ENCODE measurements at places on chromosomes 6 and 20.

GRCh38 chr6:113277111-113277510, 580.0 kb upstream of the MARCKS start:
- H3K4me3 ChIP-seq = no peak overlapping the region
- no peaks in the 10 kb centered on the region for H3K36me3 ChIP-seq
- no peak overlapping the region for H3K27ac ChIP-seq
- H3K4me1 ChIP-seq = no peaks in the 10 kb centered on the region
- H3K27me3 ChIP-seq = no peaks in the 10 kb centered on the region
- no peak for DNase-seq

GRCh38 chr6:159256128-159256527, 86.9 kb downstream of the FNDC1 start:
- H3K4me3 ChIP-seq = no peak overlapping the region
- no peaks in the 10 kb centered on the region for H3K36me3 ChIP-seq
- DNase-seq = no peak
- no peaks in the 10 kb centered on the region for H3K4me1 ChIP-seq
- no peaks in the 10 kb centered on the region for H3K27me3 ChIP-seq

- H3K4me1 ChIP-seq = no peaks in the 10 kb centered on the region
- DNase-seq = no peak
- no peak overlapping the region for H3K4me3 ChIP-seq
- no peak overlapping the region for H3K27ac ChIP-seq
- H3K27me3 ChIP-seq = no peaks in the 10 kb centered on the region
Observed at GRCh38 chr6:23498013-23498412, 628.0 kb upstream of the NRSN1 start.

- H3K27ac ChIP-seq = peak overlapping the region; percentile 92
- peak overlapping the region; percentile 94 for H3K4me3 ChIP-seq
- no peaks in the 10 kb centered on the region for H3K27me3 ChIP-seq
- H3K36me3 ChIP-seq = no peaks in the 10 kb centered on the region
Observed at GRCh38 chr6:35258336-35258735, 1.2 kb upstream of the ZNF76 start.

- H3K4me1 ChIP-seq = no peaks in the 10 kb centered on the region
- H3K27me3 ChIP-seq = no peaks in the 10 kb centered on the region
- no peak for DNase-seq
- no peaks in the 10 kb centered on the region for H3K36me3 ChIP-seq
Observed at GRCh38 chr6:128632131-128632530, 111.7 kb upstream of the PTPRK start.

DNA sequence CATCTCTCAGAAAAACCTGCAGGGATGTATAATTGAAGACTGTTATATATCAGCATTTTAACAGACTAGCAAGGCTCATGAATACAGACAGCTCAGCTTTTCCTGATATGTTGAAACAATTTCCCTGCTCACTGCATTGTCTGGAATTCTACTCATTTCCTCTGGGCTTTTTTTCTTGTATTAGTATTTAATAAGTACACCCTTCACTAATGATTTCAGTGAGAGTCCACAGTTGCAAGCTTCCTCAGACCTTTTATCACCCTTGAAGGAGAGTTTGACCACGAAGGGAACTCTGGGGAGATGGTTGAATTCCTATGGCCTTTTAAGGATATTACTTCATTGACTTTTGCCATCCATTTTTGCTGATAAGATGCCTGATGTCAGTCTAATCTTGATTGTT, 248.7 kb downstream of the ADGB start:
- no peak overlapping the region for H3K27ac ChIP-seq
- H3K27me3 ChIP-seq = no peaks in the 10 kb centered on the region
- no peaks in the 10 kb centered on the region for H3K36me3 ChIP-seq
- DNase-seq = no peak

- H3K4me3 ChIP-seq = no peak overlapping the region
- H3K27me3 ChIP-seq = no peaks in the 10 kb centered on the region
- H3K36me3 ChIP-seq = no peaks in the 10 kb centered on the region
- H3K27ac ChIP-seq = no peak overlapping the region
Observed at GRCh38 chr20:40431112-40431511, 257.9 kb downstream of the MAFB start.

DNA sequence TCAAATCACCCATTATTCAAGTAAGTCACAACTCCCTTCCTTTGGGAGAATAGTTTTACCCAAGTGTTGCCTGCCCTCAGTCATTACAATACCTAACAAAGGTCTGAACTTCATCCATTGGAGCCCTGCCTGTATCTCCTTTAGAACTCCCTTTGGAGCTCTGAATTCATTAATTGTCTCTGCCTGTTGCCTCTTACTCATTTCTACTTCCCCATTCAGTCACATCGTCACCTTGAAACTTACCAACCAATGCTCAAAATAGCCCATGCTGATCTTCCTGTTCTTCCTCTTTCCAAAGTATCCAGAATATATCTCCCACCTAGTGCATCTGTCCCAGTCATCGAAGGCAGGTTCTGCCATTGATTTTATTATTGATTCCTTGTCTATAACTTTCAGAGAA, 120.7 kb upstream of the ADGRF1 start:
- no peak overlapping the region for H3K4me3 ChIP-seq
- no peaks in the 10 kb centered on the region for H3K4me1 ChIP-seq
- H3K27ac ChIP-seq = no peak overlapping the region
- DNase-seq = no peak
- no peaks in the 10 kb centered on the region for H3K27me3 ChIP-seq

DNA sequence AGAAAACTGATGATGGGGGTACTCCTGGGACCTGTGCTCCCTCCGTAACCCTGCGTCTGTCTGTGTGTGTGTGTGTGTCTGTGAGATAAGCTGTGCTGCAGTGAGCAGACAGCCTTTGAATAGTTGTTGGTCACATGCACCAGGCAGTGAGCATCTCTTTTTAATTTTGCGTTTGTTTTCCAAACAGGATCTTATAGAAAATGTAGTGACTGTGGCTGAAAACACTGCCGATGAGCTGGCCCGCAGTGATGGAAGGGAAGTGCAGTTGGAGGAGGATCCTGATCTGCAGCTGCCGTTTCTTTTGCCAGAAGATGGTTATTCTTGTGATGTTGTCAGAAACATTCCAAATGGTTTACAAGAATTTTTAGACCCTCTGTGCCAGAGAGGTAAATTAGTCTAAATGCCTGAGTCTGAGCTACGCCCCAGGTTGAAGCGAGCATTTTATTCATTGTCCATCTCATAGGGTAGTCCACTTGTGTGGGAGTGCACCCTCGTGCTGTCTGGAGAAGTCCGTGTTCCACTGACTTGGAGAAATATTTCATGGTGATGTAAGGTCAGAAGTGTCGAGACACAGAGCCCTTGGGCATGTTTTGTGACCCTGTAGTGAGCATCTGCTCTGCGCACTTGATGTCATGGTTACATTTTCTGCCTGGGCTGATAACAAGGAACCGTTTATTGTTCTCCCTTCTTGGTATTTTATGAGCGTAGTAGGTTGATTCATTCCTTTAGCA, 78.8 kb upstream of the KIF25 start:
- H3K27ac ChIP-seq = no peak overlapping the region
- H3K4me3 ChIP-seq = no peak overlapping the region
- H3K4me1 ChIP-seq = no peaks in the 10 kb centered on the region
- DNase-seq = no peak

DNA sequence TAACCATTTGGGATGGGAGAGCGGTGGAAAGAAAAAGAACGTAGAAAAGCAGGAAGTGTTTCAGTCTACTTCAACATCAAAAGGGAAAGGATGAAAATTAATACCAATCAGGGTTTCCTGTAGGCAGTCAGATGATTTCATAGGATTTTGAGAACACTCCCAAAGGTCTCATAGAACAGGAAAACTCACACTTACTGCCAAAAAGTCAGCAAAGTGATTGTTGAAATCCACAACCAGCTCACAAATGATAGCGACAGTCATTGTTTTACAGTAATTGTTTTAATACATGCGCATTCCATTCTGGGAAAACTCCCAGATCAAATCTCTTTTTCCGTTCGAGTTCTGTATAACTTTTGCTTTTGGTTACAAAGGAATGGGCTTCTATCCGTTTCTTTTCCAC, 5.3 kb upstream of the CNKSR3 start:
- H3K36me3 ChIP-seq = no peaks in the 10 kb centered on the region
- no peaks in the 10 kb centered on the region for H3K27me3 ChIP-seq
- no peaks in the 10 kb centered on the region for H3K4me1 ChIP-seq
- no peak overlapping the region for H3K27ac ChIP-seq

DNA sequence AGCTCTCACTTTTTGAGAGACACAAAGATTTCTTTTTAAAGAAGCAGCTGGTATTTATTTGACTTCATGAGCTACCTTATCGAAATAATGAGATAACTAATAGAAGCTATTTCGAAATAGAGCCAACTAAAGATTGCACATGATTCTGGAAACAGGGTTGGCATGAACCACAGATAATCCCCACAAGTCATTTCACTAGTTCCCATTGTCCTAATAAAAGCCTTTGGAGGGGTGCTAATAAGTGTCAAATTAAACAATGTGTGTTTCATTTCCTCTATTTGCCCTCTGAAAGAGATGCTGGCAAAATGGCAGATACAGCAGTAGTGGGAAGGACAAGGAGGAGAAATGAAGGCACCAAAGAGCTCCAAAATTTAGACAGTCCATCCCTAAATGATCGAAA, 78.6 kb upstream of the RIPOR2 start:
- H3K27ac ChIP-seq = peak overlapping the region; percentile 64
- peaks cover 73% of the 10 kb centered on the region for H3K4me1 ChIP-seq
- H3K27me3 ChIP-seq = no peaks in the 10 kb centered on the region

- H3K36me3 ChIP-seq = no peaks in the 10 kb centered on the region
- no peak overlapping the region for H3K27ac ChIP-seq
- no peak for DNase-seq
Observed at GRCh38 chr20:56750430-56750829, 121.3 kb downstream of the TFAP2C start.

DNA sequence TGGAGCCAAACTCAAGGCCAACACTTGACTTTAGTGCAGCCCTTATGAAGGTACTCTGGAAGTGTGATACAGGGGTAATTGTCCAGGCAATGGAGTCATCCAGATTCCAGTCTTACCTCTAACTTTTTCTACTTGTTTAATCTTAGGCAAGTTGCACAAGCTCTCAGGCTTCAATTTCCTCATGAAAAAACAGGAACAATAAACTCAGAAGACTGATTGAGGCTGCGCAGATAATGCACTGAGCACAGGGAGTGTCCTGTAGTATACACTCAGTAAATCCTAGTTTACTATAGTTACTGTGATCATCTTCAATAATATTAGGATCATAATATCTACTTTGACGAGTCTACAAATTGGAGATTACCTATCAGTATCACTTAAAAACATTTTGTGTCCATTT, 127.5 kb upstream of the SMLR1 start:
- DNase-seq = no peak
- no peaks in the 10 kb centered on the region for H3K36me3 ChIP-seq
- no peak overlapping the region for H3K27ac ChIP-seq
- H3K27me3 ChIP-seq = no peaks in the 10 kb centered on the region
- H3K4me3 ChIP-seq = no peak overlapping the region

GRCh38 chr20:62557999-62558408, 82.2 kb upstream of the GATA5 start:
- no peak for DNase-seq
- H3K27me3 ChIP-seq = peaks cover 4% of the 10 kb centered on the region
- no peaks in the 10 kb centered on the region for H3K36me3 ChIP-seq
- H3K4me3 ChIP-seq = no peak overlapping the region
- no peak overlapping the region for H3K27ac ChIP-seq

GRCh38 chr20:41905199-41905598, 287.0 kb upstream of the CHD6 start:
- H3K27me3 ChIP-seq = no peaks in the 10 kb centered on the region
- no peaks in the 10 kb centered on the region for H3K36me3 ChIP-seq
- H3K4me1 ChIP-seq = no peaks in the 10 kb centered on the region
- no peak overlapping the region for H3K27ac ChIP-seq
- no peak for DNase-seq

- DNase-seq = no peak
- peaks cover 7% of the 10 kb centered on the region for H3K4me1 ChIP-seq
- peaks cover 5% of the 10 kb centered on the region for H3K27me3 ChIP-seq
- no peaks in the 10 kb centered on the region for H3K36me3 ChIP-seq
Observed at GRCh38 chr20:43191143-43191542, 1.4 kb upstream of the PTPRT start.

DNA sequence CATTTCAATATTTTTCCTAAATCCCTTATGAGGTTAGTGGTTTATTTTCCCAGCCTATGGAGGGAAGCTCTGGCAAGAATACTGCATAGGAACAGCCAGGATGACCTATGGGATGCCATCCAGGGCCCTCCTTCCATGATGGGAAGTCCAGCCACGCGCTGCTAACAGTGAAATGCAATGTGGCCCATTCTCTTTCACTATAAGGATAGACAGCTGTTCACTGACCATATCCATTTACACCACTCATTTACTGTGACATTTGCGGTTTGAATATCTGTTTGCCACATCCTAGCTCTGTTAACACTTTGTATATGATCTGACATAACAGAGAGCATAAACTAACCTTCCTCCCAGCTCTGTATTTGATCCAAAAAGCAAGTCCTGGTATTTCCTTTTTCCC, 471.7 kb downstream of the CBLN4 start:
- no peak overlapping the region for H3K4me3 ChIP-seq
- no peaks in the 10 kb centered on the region for H3K4me1 ChIP-seq
- DNase-seq = no peak
- H3K36me3 ChIP-seq = no peaks in the 10 kb centered on the region
- H3K27ac ChIP-seq = no peak overlapping the region
- no peaks in the 10 kb centered on the region for H3K27me3 ChIP-seq

GRCh38 chr6:14083262-14083661, 34.3 kb upstream of the CD83 start:
- DNase-seq = no peak
- H3K27ac ChIP-seq = no peak overlapping the region
- no peaks in the 10 kb centered on the region for H3K4me1 ChIP-seq

DNA sequence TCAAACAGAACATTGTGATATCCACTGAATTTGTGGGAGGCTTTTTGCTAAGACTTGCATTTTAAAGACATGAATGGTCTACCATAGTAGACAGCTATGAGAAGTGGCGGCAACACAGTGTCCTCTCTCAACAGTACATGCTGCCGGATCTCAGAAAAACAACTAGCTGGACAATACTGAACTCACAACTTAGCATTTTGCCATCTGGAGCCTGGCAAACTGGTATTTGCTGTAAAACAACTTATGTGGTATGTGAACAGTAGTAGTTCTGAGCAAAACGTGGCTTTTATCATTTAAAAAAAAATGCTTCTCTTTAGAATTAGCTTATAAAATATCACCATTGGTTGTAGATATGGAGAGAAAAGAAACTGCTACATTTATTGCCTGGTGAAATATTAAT, 3.3 kb upstream of the PXDC1 start:
- H3K4me1 ChIP-seq = peaks cover 11% of the 10 kb centered on the region
- H3K4me3 ChIP-seq = no peak overlapping the region
- DNase-seq = no peak
- no peaks in the 10 kb centered on the region for H3K36me3 ChIP-seq
- no peak overlapping the region for H3K27ac ChIP-seq
- H3K27me3 ChIP-seq = no peaks in the 10 kb centered on the region
